PC-9 (cell line): ENCODE measurements at places on chromosomes 12 and 14. TPM values are rescaled to one million over a fixed set of nuclear protein-coding genes. Genes with fewer than 3 reads are reported as not detected.

Gene DTX1
- 0.13 and 0.25 TPM in 2 replicates for total RNA-seq

Gene BATF
- 55.7 and 79.0 TPM in 2 replicates for total RNA-seq

Gene MANSC1
- 25.5 and 32.0 TPM in 2 replicates for total RNA-seq

- DNase-seq = no peak
These were observed 122.8 kb downstream of the NTF3 start for GRCh38 chr12:5554711-5555110.

- DNase-seq = no peak
These were observed 4.6 kb upstream of the ZDHHC22 start for GRCh38 chr14:77145975-77146740.

- no peak for DNase-seq
These were observed 139.3 kb upstream of the PZP start for GRCh38 chr12:9347328-9348127.

DNA sequence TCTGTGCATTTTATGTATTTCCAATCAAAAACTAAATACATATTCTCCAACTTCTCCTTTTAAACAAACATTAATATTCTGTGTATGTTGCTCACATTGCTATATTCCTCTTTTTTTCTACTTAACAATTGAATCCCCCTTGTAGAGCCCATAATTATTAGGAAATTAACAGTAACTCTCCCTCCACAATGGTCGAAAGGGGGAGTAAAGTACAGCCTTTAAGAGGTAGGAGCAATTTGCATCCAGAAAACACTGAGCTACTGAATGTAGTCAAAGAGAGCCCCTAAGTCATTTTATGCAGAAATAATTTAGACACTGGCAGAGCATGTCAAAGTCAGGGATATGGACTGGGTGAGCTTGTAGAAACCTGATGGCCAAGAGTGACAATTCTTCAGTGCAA, 57.2 kb upstream of the SCN8A start:
- DNase-seq = no peak

DNA sequence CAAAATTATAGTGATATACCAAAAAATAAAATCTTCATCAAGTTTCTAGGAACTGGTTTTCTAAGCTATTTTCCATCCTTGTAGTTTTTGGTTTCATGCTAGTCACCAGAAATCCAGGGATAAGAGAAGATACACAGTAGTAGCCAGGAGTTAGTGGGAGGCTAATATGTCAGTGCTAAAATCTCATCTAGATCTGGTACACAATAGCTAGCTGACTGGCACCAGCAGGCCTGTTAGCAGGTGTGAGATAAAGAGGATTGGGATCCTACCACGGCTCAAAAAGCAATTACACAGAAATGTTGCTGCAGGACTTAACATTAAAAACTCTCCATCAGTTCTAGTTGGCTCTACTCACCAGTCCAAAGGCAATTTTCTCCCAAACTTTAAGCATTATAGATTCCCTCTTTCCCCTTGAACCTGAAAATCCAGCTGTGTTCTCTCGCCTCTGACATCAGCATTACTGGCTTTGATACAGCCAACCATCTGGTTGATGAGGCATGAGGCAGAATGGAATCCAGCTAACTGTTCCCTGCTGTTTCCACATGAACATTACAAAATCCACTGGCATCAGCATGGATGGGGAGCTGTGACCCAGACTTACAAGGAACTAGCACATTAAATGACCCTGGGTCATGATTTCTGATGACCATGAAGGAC, 41.8 kb upstream of the CCDC196 start:
- no peak for DNase-seq

DNA sequence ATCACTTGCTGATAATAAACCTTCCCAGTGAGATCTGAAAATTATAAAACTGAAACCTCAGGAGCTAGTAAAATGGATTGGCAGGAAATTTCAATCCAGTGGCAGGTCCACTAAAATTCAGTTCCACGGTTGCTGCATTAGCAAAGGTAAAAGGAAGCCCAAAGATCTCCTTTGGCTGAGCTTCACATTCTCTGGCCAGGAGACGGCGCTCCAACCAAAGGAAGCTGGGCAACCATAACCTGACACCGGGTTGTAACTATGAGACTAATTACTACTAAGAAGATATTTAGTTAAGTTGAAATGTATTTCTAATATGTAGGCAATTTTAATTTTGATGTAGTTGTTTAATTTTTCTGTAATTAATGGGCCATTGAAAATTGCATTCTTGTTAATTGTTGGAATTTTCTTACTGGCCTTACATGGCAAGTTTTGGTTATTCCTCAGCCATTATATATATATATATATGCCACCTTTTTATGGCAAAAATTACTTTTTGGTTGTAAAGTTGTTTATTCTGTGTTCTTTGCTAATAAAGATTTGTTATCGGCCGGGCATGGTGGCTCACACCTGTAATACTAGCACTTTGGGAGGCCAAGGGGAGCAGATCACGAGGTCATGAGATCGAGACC, 17.0 kb downstream of the OR8S1 start:
- DNase-seq = peak; percentile 24
